Hematopoietic multipotent progenitor cell treated with erythropoietin and hydrocortisone succinate and interleukin-3 and kit ligand, for 15 days (in vitro differentiated cells): ENCODE measurements at places on chromosomes 4 and X.

GRCh38 chr4:40254608-40255392, 58.0 kb downstream of the RHOH start:
- no peak for DNase-seq

GRCh38 chr4:122716825-122717448, 15.6 kb upstream of the BBS12 start:
- DNase-seq = peak; percentile 65

DNA sequence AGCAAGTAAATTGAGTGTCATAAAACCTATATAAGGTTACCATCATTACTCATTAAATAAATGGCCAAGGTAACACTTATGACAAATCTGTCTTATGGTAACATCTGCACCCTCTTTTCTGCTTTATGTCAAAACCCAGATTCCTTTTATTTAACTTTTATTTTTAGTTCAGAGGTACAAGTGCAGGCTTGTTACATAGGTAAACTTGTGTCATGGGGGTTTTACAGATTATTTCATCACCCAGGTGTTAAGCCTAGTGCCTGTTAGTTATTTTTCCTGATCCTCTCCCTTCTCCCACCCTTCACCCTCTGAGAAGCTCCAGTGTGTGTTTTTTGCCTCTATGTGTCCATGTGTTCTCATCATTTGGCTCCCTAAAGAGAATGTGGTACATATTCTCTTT, 930.7 kb downstream of the CCSER1 start:
- DNase-seq = no peak

DNA sequence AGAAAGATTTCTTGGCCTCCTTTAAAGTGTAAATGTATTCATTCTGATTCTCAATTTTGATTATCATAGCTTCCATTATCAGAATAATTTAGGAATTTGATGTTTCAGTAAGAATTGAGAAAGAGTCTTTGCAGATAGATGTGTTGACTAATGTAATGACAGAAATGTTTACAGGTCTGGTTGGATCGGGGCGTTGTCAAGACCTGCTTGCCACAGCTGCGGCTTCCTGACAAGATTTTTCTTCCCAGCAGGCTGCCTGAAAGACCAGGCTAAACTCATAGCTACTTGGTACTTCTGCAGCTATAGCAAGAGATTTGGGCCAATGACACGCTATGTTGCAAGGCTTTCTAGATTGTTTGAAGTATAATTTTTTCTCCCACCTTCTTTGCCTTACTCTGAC, 91.5 kb upstream of the ANKRD50 start:
- DNase-seq = no peak

GRCh38 chrX:133685822-133686221, 270.5 kb upstream of the GPC4 start:
- no peak for DNase-seq

DNA sequence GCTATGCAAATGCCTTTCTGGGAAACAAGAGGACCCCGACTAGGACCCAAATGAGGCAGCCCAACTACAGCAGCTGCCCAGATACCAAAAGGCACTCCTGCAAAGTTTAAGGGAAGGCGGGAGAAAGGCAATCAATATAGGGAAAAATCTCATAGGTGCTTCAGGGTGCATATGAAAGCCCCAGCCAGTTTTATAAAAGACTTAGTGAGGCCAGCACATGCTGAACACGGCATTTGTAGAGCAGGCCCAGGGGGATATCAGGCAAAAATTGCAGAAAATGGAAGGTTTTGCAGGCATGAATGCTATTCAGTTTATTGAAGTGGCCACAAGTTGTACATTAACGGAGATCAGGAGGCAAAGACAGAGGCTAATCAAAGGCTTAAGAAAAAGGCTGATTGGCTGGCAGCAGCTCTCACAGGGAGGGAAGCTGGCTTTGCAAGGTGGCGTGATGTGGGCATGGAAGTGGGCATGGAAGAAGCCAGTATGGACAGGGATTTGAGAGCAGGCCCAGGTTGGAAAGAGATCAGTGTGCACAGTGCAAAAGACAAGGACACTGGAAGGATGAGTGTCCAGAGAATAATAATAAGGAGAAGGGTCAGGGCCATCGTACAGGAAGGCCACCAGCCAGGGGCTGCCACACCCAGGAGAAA, 37.7 kb upstream of the UGT2B7 start:
- DNase-seq = no peak

DNA sequence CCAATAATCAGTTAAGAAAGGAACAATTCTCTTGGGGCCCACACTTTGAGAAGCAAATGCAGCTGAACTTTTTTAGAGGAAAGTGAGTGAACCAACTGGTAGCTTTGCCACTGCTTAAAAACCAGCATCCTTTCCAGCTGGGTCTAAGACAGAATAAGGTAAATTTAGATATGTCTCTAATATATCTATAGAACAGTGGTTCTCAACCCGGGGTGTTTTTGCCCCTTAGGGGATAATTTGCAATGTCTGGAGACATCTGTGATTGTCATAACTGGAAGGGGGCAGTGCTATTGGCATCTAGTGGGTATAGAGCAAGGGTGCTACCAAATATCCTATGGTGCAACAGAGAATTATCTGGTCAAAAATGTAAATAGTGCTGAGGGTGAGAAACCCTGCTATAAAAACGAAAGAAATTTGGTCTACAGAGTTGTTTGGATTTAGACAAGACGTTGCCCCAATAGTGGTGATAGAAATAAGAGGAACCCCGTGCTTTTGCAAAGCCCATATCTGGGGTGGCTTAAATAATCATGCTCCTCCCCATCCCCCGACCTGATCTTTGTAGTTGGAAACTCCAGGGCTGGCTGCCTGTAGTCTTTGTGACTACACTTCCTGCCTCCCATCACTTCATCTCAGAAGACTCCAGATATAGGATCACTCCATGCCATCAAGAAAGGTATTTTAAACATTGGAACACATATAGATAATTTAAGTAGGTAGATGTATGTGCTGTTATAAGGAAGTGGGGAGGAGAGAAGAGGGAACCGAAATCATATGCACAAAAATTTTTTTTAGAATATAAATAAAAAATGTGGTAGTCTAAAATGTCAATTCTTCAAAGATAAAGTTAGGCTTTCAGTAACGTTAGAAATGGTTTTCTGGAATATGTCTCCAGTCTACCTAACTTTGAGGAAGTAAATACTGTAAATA, at the start of gene TLR7:
Gene TLR7, plus strand, starts transcription at position 622 of the 927 bp plus-strand sequence. CDS start 507 bp downstream, outside the sequence.
- DNase-seq = no peak

- DNase-seq = peak; percentile 51
Observed at GRCh38 chrX:1205681-1206611, 6.5 kb downstream of the CRLF2 start.
